AG08395 (cell line): ENCODE measurements at places on chromosomes 11 and 22.

DNA sequence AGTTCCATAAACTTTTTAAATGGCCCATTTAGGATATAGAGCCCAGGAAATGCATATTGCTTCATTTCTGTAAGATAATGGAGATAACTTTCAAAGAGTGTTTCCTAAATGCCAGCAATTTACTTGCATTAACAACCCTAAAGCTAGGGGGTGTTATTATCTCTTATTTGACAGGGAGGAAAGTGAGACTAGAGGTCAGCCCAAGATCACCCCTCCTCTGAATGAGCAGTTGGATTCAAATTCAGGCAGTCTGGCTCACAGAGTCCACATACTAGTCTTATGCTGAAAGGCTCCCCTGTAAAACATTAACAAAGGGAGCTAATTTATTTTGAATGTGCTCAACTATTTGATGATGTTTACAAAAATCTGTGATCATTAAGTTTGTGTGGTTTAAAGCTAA is 49.9 kb upstream of the TRIM77 start:
- DNase-seq, result no peak

GRCh38 chr11:65965986-65966762 is 4.6 kb downstream of the SART1 start:
- no peak for DNase-seq

DNA sequence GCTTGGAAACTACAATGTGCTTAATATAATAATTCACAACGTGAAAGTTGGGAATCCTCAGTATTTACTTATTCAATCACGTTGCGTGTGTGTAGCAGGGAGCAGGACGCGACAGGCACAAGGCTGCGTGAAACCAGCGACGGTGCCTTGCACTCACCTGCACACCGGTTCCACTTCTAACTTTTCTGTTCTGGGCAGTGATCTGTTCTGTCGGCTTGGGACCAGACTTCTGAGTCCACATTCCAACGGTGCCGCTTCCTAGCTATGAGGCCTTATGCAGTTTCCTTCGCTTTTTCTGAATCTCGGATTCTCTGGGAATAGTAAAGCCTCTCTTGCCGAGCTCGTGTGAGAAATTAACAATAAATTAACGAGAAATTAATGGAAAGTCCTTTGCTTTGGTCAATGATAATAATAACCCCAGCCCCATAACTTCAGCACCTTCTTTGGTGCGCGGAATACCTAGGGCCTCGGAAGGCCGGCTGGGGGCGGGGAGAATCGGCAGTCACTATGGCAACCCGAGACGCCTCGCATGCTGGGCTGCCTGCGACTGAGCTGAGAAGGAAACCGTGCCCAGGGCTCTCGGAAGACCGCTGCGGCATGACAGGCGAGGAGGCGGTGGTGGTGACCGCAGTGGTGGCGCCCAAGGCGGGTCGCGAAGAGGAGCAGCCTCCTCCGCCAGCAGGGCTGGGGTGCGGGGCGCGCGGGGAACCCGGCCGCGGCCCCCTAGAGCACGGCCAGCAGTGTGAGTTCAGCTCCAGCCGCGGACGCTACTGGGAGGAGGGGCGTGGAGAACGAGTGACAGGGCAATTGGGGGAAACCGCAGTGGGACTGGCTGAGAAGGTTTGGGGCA is at the start of gene C11orf97:
Gene C11orf97, plus strand, starts transcription at position 530 of the 850 bp plus-strand sequence. Its CDS starts 68 bp downstream, at position 598.
- DNase-seq, result peak; percentile 68

- DNase-seq, result no peak
These were observed 62.9 kb upstream of the SPON1 start for GRCh38 chr11:13899603-13900002.

DNA sequence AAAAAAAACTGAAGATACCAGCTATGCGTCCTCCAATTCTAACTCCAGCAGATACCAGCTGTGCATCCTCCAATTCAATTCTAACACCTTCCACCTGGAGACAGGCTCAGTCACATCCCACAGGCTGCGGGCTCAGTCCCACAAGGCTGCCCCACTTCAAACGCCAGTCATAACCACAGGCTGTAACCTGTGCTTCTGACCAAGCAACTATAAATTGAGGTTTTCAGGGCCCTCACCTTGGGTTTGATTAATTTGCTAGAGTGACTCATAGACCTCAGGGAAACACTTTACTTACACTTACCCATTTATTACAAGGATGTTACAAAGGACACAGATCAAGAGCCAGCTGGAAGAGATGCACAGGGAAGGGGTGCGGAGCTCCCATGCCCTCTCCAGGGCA is 32.4 kb upstream of the MSANTD2 start:
- DNase-seq, result no peak

DNA sequence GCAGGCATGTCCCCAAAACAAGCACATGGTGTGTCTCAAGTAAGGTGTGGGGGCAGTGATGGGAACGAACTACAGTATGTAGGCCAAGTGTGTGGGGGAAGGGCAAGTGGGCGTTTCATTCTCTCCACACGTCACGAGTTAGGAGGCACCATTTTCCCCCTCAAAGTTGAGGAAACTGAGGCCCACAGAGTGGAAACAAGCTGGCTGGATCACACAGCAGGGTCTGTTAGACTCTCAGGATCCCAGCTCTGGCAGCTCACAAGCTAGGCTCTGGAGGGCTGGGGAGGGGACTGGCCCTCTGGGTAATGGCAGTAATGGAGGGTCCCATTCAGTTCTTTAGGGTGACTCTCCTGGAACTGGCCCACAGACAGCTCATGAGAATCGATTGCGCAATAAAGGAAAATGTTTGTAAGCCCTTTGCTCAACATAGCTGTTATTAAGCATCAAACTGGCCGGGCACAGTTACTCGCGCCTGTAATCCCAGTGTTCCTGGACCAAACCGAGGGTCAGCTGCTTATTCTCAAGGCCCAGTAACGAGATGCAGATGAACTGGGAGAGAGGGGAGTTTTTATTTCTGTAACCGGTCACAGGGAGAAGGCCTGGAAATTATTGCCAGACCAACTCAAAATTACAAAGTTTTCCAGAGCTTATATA is 24.1 kb upstream of the TUB start:
- peak; percentile 69 for DNase-seq

DNA sequence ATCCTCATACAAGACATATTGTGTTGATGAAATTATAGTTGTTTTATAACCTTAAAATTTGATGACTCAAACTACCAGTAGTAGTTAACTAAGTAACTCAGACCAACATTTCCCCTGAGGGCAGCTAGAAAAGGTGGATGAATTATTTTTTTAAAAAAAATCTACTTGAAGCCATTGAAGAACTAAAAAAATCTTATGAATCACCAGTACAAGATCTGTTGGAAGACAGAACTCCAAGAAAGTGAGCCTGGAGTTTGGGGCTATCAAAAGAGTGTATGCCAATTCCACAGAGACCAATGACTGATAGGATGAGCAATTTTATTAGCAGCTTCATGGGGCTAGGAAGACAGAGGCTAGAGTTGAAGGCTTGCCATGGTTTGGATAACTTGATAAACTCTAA is 72.4 kb downstream of the CYP2R1 start:
- DNase-seq, result no peak

GRCh38 chr22:49688516-49689254 is 139.0 kb downstream of the BRD1 start:
- no peak for DNase-seq
